NK-92 treated with Interleukin-12 subunit alpha and Interleukin-12 subunit beta, amount 100 ng/mL, for 24 hours (cell line): ENCODE measurements at places on chromosomes 6 and 20.

DNA sequence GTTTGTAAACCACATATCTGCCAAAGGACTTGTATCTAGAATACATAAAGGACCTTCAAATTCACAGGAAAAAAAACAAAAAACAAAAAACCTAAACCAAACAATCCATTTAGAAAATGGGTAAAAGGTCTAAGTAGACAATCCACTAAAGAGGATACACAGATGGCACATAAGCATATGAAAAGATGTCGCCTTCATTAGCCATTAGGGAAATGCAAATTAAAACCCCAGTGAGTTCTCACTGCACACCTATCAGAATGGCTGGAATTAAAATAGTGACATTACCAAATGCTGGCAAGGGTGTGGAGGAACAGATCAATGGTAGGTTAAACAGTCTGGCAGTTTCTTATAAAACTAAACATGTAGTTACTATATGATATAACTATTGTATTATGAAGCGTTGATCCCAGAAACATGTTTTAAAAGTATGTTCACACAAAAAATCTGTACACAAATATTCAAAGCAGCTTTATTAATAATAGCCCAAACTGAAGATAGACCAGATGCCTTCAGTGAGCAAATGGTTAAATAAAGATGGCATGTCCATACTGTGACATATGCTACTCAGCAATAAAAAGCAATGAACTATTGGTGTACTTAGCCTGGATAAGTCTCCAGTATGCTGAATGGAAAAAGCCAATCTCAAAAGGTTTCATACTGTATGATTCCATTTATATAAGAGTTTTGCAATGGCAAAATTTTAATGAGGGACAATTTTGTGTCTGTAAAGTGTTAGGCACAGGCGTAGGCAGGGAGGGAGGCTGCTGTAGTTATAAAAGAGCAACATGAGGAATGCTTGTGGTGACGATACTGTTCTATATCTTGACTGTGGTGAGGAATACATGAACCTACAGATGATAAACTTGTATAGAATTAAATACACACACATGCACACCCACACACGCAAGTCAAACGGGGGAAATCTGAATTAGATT is 43.9 kb downstream of the PLCB1 start:
- DNase-seq: no peak

DNA sequence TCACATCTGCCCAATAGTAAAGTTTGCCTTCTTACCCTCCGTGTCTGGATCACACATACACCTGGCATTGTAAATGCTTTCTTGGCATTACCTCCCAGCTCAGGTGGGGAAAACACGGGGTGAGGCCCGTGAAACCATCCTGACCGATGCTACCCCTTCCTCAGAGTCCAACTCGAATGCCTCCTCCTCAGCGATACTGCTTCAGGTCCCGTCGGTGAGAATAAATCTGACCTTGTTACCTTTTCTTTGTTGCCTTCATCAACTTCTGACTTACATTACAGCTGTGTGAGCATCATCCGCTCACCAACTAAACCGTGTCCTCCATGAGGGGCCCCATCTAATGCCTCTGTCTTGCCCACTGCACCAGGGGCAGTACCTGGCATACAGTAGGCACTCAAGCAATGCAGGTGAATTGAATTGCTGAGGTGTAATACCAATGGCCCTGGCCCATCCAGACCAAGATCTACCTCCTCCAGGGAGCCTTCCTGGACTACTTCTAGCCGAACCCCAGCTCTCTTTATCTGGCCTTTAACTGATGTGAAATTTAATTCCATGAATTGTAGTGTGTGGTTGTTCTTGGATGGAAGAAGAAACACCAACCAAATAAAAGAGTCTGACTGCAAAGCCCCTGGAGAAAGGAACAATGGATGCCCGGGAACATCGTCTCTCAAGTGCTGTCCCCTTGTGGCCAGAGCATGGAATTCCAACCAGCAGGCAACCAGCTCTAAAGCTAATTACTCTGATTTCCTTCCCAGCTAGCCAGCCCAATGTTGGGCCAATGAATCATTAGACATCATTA is 141.5 kb downstream of the ANKRD60 start:
- no peak for DNase-seq

DNA sequence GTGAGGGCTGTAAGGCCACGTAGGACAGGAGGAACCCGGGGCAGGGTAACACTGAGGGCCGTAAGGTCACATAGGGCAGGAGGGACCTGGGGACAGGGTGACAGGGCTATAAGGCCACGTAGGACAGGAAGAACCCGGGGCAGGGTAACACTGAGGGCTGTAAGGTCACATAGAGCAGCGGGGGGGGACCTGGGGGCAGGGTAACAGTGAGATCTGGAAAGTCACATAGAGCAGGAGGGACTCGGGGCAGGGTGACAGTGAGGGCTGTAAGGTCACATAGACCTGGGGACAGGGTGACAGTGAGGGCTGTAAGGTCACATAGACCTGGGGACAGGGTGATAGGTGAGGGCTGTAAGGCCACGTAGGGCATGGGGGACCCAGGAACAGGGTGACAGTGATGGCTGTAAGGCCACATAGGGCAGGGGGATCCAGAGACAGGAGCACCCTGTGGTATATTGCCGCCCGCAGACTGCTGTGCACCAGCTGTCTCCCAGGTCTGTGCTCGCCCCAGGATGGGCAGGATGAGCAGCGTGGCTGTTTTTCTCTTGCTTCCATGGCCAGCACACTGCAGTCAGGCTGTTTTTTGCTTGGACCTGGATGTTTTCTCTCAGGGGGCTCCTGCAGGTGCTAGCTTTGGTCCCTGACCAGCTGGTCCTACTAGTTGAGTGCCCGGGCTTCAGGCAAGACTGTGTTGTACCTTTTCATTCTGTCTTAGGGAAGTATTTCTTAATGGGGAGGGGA is 55.7 kb downstream of the SYTL3 start:
- DNase-seq: no peak

DNA sequence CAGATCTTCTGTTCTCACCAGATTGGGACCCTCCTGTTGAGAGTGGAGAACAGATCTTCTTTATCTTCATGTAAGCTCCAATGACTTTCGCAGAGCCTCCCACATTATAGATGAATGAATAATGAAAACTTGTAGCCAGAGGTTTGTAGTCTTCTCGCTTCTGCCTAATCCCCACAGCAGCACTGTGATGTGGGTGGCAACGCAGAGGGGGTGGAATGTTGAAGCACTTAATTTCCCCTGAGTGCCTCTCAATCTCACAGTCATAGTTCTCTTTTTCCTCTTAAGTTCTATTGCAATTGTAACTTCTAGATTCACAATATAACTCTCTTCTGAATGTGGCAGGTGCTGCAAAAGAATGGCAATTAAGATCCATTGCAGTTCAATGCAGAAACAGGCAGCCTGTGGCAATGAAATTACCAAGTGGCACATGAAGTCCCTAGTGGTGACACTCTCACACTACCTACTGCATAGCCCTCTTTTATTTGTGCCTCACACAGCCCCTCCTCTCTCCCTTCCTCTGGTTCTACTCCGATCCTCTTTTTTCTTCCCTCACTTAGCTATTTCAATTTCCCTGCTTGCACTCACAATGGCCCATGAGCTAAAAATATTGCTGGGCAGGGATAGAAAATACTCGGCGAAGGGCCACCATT is 281.9 kb downstream of the UBE3D start:
- DNase-seq: no peak

DNA sequence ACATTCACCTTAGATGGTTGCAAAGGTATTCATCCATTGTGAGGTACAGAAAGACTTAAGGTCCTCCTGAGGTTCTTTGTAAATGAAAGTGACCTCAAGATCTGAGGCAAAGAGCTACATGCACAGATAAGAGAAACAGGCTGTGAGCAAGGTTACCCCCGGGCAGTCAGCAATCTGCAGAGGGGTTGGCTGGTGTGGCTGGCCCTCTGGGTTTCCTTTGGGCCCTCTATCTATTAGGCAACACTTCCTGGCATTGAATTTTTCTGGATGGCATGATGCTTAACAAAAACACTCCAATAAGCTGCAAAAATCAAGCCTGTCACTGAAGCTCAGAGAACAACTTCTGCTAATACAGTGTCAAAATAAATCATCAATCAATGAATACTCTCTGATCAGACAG is 48.9 kb upstream of the RALGAPA2 start:
- DNase-seq: no peak

DNA sequence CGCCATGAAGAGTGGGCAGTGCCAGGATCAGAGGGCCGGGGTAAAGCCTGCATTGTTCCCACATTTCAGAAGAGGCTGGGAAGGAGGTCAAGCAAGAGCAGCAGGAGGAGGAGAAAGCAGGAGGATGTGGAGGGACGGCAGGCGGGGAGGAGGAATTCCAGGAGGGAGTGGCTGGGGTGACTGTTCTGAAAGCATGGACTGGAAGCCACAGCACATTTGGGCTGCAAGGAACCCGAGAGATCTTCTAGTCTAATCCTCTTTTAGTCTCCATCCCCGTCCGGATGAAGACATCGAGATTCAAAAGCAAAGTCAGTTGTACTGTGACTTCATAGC is 76.9 kb downstream of the FAM50B start:
- no peak for DNase-seq

- no peak for DNase-seq
Measured at GRCh38 chr20:34663213-34663943, 13.5 kb downstream of the PIGU start.

- no peak for DNase-seq
Measured at GRCh38 chr20:44135012-44135412, 52.0 kb downstream of the JPH2 start.

DNA sequence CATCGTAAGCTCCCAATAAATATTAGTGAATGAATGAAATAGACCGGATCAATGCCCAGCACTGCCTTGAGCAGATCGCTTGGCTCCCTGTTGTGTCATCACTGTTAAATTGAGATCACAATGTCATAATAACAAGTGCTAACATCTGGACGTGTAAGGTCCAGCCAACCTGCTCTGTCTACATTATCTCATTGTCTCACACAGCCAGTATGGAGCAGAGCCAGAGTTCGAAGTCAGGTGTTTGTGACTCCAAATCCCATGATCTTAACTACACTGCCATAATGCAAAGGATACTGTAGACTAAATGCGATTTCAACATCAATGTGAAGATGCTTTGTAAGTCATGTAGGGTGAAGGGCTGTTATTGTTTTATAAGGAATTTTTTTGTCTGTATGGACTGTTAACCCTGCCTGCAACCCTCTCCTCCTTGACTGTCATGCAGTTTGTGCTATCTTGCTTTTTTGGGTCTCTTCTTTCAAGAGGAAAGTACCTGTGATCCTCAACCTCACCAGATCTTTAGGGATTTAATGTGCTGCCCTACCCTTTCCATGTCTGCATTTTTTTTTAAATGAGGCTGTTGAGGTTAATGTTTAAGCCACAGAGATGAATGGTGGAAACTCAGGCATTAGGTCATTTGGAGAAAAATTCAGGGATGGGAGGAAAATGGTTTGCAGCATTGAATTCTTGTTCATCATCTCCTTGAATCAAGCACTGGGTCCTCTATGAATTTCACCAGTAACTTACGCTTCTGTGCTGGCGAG is 49.0 kb upstream of the OCSTAMP start:
- no peak for DNase-seq

- no peak for DNase-seq
Measured at GRCh38 chr6:71460933-71461332, 172.3 kb downstream of the OGFRL1 start.

GRCh38 chr6:167738386-167738785 is 88.3 kb upstream of the AFDN start:
- no peak for DNase-seq

- DNase-seq: no peak
Measured at GRCh38 chr6:84078335-84078734, 44.8 kb downstream of the MRAP2 start.

DNA sequence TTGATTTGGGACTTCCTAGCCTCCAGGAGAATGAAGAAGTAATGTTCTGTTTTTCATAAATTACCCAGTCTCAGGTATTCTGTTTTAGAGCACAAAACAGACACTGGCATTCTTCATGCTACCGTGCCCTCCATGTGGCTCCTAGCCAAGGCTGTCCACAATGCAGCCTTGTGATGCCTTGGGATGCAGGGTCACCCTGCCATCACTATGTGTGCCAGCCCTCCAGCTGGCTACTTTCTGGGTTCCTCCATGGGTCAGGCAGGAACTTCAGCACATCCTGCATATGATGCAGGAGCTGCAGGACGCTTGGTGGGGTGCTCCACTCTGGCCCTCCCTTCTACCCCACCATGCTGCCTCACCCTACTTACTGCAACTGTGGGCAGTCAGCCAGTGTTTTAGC is 38.0 kb upstream of the FAM50B start:
- DNase-seq: no peak

- no peak for DNase-seq
Measured at GRCh38 chr6:151666526-151666925, 141.0 kb upstream of the ESR1 start.

DNA sequence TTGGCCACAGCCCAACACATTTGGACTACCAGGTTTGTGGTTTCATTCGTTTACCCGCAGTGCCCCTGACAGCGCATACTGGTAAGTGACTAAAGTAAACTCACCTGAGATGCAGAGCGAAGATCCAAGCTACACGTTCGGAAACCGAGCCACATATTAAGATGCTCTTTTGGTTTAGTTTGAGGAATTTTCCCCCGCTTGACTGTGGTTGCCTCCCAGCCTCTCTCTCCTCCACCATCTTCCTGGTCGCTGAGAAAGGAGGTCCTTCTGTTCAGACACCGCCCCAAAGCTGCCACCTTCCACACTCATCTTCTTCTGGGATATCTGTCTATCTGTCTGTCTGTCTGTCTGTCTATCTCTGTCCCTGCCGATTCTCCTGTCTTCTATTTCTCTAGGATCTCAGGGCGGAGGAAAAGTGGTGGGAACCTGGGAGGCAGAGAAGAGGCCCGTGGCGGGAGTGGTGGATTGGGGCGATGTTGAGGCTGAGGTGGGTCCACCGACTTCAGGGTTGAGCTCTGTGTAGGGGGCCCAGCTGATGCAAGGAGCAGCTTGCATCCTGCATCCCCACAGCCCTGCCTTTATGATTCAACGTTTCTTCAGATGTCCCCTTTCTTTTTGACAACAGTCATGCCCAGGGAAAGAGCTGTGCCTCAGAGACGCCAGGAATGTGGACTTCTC is 196.9 kb upstream of the ZNF184 start:
- no peak for DNase-seq

GRCh38 chr6:29602564-29603361 is 17.8 kb downstream of the OR2H2 start:
- DNase-seq: no peak

DNA sequence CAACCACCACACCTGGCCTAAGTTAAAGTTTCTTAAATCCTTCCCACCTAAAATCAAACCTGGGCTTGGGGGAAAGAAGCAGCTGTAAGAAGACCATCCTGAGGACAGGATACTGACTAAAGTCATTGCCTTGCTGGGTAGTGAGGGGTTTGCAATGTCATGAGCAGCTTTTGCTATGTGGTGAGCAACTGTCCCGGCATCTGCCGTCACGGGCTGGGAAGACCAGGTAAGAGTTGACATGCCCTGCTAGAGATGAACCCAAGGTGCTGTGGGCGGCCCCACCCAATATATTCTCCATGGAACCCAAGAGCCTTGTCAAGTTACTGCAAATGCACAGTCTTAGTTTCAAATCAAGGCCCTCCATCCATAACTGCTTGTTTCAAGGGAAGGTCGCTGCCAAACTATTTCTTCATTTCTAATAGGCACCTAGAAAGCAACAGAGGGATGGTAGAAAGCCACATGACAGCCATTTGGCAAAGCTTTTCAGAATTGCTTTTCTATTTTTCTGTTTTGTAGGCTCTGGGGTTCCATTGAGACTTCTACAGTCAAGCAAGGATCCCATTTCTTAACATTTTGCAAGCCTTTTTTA is 357.8 kb upstream of the JARID2 start:
- no peak for DNase-seq
